ENCODE measurements at places on chromosomes 12 and 14.

- peak; percentile 38 for DNase-seq
Measured at GRCh38 chr12:86914721-86915120, 658.5 kb upstream of the MGAT4C start.

- DNase-seq, result no peak
Measured at GRCh38 chr12:115384391-115384790, 700.4 kb upstream of the TBX3 start.

GRCh38 chr12:47801904-47802246 lies 17.8 kb downstream of the HDAC7 start:
- DNase-seq, result no peak

GRCh38 chr12:104094284-104094683 lies 30.0 kb downstream of the HCFC2 start:
- DNase-seq, result no peak

DNA sequence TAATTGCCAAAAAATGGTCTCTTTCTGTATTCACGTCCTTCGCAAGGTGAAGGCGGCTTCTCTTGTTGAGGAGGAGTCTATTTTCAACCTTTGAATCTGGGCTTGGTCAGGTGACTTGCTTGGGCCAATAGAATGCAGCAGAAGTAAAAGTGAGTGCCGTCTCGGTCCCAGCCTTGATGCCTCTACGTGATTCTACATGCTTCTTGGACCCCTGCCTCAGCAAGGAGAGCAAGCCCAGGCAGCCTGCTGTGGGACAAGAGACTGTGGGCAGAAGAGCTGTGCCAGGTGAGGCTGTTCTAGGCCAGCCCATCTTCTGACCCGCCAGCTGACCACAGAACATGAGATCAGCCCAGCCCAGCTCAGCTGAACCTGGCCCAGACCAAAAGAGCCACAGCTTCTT lies 39.1 kb upstream of the CCDC63 start:
- no peak for DNase-seq

DNA sequence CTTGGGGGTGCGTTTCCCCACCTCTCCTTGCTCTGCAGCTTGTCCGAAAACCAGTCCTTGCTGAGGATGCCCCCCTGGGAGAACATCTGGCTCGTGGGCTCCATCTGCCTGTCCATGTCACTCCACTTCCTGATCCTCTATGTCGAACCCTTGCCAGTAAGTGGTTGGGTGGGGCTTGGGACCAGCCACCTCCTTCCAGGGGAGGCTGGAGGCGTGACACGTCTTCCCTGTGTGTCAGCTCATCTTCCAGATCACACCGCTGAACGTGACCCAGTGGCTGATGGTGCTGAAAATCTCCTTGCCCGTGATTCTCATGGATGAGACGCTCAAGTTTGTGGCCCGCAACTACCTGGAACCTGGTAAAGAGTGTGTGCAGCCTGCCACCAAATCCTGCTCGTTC lies 57.5 kb downstream of the ANAPC7 start:
- no peak for DNase-seq

DNA sequence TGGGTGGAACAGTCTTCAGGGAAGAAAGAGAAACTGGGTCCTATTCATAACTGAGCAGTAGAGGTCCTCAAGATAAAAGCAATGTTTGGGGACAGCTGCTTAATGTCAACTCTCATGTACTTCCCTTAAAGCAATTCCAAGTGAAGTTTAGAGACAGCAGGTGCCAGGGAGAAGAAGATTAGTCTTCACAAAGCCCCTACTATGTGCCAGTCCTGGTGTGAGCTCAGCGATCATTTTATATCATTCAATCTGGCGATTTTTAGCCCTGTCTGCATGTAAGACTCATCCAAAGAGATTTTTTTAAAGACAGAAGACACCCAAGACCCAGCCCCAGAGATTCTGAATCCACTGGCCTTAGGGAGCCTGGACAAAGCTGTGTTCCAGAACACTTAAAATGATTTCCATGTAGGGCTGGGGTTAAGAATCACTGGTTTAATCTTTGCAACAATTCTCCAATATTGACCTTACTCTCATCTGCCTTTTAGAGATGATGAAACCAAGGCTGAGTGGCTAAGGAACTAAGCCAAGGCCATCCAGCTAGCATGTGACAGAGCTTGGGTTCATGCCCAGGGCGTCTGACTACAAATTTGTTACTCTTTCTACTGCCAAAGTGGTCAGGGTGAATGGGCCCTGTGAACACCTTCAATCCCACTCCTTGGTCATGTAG lies 404.5 kb upstream of the TBX3 start:
- DNase-seq, result no peak

DNA sequence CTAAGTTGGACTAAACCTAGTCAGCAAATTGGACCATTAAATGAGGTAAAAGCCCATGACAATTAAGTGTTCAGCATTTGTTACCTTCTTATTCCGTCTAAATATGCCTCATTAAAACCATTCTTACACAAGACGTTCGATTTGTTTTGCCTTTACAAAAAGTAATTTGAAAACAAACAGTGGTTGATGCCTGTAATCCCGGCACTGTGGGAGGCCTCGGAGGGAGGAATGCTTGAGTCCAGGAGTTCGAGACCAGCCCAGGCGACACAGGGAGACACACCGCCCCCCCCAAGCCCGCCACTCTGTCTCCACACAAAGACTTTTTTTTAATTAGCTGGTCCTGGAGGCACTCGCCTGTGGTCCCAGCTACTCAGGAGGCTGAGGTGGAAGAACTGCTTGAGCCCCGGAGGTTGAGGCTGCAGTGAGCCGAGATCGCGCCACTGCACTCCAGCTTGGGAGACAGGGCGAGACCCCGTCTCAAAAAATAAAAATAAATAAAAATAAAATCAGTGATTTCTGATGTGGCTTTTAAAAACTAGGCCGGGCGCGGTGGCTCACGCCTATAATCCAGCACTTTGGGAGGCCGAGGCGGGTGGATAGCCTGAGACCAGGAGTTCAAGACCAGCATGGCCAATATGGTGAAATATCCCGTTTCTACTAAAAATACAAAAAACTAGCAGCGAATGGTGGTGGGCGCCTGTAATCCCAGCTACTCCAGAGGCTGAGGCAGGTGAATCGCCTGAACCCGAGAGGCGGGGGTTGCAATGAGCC lies 856 bp upstream of the EIF4B start:
- peak; percentile 19 for DNase-seq

- no peak for DNase-seq
Measured at GRCh38 chr14:21924479-21924878, 250.9 kb upstream of the OR4E1 start.

GRCh38 chr12:26696613-26697092 lies 136.3 kb downstream of the ITPR2 start:
- DNase-seq, result no peak

DNA sequence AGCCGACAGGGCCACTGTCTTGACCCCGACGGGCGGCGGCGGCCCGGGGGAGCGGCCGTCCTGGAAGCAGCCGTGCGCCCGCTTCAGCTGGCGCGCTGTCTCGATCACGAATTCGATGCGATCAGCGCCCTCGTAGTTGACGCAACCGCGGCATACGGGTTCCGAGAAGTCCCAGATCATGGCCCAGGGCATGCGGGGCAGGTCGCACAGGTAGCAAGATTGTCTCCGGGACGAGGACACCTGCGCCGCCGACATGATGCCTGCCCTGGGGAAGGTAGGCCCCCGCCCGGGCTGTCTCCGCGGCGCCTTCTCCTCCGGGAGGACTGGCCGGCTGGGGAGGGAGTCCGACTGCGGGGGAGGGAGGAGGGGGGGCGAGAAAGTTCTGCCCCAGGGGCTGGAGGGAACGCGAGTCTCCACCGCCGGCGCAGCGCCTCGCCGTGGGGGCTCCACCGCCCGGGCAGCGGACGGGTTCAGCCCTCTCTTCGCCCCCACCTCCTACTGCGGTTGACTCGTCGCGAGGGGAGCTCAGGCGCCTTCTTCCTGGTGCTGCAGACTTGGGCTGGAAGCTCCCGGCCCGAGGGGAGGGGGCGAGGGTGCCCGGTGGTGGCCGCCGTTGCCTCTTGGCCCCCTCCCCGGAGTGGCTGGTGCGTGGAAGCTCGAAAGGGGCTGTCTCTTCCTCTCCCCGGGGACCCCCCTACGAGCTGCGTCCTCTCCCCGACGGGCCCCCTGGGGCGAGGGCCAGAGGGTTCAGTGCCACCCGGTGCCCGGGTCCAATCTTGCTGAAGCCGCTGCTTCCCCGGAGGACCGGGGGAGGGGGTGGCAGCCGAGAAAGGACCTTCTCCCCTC lies 747 bp downstream of the IRF2BPL start:
- DNase-seq, result no peak

Measured in pons (tissue), 1 donor.